ENCODE measurements at places on chromosomes 11 and 22.
A peak's percentile ranks its signal among the peaks of the same experiment; 100 is the strongest.

- no peak for DNase-seq
These were observed 11.1 kb downstream of the SLC35E4 start for GRCh38 chr22:30646518-30647160.

- DNase-seq = no peak
These were observed 171.9 kb downstream of the SHANK2 start for GRCh38 chr11:71080239-71081097.

GRCh38 chr22:24376586-24376985, 50.8 kb upstream of the ADORA2A start:
- no peak for DNase-seq

- no peak for DNase-seq
These were observed 56.2 kb downstream of the CYP2R1 start for GRCh38 chr11:14835496-14836492.

GRCh38 chr11:125123947-125124617, 12.7 kb upstream of the TMEM218 start:
- DNase-seq = no peak

- DNase-seq = no peak
These were observed 101.8 kb downstream of the USP35 start for GRCh38 chr11:78290293-78291176.

- no peak for DNase-seq
These were observed 8.5 kb downstream of the APOL3 start for GRCh38 chr22:36152088-36152487.

GRCh38 chr11:94664346-94664745, 97.2 kb downstream of the PIWIL4 start:
- no peak for DNase-seq

- no peak for DNase-seq
These were observed 101.1 kb upstream of the SPON1 start for GRCh38 chr11:13861411-13861810.

- no peak for DNase-seq
These were observed 1.8 kb upstream of the CCND1 start for GRCh38 chr11:69638941-69639681.

DNA sequence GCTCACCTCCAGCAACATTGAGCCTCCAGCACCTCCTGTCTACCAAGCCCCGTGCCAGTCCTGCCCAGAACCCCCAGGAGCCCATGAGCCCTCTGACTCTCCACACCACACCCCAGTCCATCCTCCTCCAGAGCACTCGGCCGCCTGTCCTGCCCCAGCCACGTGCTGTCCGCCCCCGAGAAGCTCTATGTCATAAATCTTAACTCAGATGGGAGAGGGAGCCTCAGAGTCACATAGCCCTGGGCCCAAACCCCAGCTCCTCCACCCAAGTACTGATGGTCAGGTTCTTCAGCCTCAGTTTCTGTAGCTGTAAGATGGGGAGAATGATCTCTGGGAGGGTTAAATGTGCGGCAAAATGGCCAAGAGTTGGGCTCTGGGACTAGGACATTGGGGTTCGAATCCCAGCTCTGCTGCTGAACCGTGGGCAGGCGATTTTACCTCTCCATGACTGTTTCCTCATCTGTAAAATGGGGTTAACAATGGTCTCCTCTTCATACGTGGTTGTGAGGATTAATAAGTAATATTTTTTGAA, 27.8 kb downstream of the CYTH4 start:
- no peak for DNase-seq

GRCh38 chr22:50722716-50723428, 15.1 kb upstream of the ACR start:
- DNase-seq = no peak

DNA sequence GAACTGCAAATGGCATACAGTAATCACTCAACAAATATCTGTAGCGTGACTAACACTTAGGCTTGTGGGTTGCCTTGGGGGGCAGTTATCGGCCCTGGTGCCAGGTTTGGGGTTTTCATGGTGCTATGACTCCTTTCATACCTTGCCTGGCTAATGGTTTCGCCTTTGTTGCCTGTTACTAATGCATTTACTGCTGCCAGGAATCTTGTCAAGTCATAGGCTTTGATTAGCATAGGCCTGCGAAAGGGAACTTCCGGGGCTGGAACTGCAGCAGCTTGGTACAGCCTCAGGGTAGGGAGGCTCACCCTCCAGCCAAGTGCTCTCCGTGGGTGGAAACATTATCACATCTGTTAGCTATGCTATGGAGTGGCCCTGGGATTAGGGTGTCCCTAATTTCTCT, 13.2 kb downstream of the SLC25A18 start:
- DNase-seq = no peak

DNA sequence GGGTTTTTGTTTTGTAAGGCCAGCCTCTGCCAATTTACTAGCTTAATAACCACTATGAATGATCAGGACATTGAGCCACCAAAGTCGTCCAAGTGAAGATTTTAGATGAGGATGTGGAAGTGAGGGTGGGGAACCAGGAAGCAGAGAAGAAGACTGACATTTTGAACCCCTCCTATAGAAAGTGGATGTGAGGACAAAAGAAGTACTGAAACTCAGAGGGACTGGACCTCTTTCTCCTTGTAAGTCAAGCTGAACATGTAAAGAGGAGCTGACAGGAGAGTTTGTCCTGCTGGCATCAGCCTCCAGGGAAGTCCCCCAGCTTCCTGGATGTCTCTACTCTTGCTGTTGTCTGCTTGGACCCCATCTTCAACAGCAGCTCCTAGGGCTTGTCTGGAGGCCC, 338.2 kb upstream of the NCAM1 start:
- DNase-seq = no peak

DNA sequence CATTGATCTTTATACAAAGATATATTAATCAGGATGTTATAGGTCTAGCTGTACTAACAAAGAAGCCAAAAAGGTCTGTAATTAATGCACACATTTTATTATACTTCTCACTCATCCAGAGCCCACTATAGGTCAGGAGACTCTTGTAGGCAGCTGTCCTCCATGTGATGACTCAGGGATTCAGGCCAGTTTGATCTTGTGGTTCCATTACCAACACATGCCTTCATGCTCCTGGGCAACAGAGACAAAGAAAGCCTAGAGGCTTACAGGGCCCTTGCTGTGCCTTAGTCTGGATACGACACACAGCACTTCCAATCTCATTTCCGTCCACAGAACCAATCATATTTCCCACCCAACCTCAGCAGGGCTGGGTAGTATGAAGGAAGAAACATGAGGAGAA, 150.3 kb upstream of the NCAM1 start:
- DNase-seq = no peak

GRCh38 chr11:110883256-110883655, 171.0 kb upstream of the ARHGAP20 start:
- no peak for DNase-seq

DNA sequence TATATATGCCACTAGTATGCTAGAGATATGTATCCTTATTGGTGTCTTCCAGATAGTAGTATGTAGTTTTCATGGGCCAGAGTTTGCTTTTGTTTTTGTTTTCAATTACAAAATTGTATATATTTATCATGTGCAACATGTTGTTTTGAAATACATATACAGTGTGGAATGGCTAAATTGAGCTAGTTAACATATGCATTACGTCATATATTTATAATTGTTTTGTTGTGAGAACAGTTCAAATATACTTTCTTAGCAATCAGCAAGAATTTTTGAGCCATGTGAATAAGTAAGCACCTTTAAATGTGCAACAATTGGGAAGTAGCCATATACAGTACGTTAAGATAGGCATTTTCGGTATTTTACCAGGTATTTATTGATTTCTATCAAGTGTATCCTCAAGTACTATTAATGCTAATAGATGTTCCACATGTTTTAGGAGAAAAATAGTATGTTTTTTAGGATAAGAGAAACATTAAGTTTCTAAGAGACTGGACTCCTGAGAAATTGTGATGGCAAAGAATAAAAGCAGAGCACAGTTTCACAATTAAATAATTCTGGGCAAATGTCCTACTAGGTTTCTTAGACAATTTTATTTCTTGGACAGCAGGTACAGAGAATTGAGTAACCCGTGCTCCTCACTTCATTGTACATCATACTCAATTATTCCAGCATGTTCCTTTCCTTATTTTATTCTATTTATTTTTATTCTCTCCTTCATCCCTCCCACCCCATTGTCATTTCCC, 60.5 kb upstream of the SLC5A12 start:
- no peak for DNase-seq

GRCh38 chr11:29051935-29052334, 943.7 kb downstream of the METTL15 start:
- no peak for DNase-seq

- DNase-seq = no peak
These were observed 290.5 kb downstream of the TENM4 start for GRCh38 chr11:79150320-79150719.

DNA sequence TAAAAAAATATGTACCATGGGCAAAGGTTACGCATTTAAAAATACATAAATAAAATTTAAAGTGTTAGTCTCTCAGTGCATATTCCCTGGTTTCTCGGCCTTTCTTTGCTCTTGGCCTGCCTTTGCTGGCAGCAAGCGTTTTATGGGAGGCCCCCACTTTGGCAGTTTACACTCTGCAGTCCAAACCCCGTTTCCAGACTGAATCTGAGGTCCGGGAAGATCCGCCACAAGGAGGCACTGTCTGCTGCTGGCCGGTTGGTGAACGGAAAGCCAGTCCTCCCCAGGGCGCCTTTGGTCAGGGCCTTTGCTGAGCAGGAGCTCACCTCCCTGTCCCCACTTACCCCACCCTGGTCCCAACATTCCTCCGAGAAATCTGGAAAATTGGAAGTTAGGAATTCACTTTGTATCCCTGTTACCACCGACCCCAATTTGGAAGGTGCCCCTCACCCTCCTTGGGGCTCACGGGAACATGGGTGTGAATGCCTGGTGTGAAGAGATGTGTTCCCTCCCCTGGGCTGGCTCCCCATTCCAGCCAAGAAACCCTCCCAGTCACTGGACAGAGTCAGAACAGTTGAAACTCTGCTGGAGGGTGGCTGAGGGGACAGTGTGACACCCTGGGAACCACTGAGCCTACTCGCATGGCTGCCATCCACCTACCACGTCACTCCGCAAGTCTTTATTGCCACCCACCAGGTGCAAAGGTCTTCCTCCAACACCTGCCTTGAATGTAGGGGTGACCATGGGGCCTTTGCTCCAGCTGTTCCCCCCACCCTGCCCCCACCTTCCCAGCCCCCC, 9.4 kb upstream of the SF1 start:
- DNase-seq = peak; percentile 37

DNA sequence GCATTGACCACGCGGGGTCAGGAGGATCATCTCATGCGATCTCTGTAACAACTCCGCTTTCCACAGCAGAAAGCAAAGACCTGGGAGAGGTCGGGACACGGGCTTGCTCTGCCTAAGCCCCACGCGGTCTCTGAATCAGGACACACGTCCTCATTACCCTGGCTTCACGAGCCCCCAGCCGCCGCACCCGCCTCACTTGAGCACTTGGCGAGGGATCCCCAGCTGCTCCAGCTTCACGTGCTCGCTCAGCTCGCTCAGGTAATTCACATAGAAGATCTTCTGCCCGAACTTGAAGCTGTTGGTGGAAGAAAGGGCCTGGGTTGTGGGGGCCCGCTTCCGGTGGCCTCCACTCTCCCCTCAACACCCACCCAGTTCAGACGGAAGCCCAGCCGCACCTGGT, 19.6 kb downstream of the ARHGAP1 start:
- no peak for DNase-seq

GRCh38 chr11:15204711-15205110, 90.0 kb downstream of the INSC start:
- DNase-seq = no peak

DNA sequence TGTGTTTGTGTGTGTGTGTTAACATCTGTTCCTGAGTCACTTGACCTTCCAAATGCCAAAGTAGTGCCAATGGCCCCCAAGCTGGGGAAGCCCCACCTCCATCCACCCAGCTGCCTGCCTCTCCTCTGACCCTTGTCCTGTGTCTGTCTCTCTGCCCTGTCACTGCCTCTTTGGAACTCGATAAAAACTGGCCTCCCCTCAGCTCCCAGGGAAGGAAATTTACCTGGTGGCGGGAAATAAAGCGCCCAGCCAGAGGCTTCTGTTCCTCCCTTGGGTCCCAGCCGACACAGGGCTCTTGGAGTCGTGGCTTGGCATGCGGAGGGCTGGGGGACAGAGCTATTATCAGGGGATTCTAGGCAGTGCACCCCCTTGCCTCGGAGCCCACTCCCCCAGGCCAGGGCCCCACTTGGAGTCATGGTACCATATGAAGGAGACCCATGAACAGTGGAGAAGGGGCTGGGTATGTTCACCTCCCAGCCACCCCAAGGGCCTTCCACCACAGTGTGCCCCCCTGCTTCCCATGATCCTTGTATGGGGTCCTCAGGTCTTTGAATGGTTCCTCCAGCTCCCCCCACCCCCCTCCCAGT, 6.2 kb downstream of the KCNC1 start:
- no peak for DNase-seq

GRCh38 chr22:21942407-21943343, 10.0 kb downstream of the PPM1F start:
- no peak for DNase-seq

DNA sequence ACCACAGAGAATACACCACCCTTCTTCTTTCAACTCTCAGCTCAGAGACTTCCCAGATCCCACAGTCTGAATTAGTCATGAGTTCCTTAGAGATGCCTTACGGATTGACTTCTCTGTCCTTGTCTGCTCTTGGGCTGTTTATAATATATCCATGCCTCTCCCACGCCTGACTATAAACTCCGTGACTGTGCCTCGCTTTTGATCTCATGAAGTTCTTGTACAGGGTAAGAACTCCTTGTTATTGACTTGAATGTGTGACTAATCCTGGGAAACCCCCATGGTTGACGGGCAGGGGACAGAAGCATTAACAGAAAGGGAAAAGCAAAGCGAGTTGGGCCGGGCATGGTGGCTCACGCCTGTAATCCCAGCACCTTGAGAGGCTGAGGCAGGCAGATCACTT, 62.4 kb upstream of the POU2AF1 start:
- DNase-seq = no peak

GRCh38 chr11:73478737-73479347, 102.6 kb downstream of the RELT start:
- no peak for DNase-seq

- no peak for DNase-seq
These were observed 29.5 kb downstream of the CHEK2 start for GRCh38 chr22:28711820-28712777.

DNA sequence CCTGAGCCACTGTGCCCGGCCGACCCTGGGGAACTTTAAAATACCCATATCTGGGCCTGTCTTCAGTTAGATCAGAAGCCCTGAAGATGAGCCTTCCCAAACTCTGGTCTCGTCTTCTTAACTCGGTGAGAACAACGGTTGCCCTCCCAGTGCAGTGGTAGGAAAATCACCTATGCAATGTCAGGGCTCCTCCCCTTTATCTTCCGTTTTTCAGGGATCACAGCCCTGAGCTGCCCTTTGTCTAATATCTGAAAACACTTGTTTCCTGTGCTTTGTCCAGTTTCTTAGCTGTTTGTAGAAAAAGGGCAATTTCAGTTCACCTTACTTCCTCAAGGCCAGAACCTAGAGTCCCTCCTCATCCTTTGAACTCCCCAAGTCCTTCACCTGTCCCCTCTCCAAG, 9.4 kb downstream of the DRAP1 start:
- DNase-seq = no peak

GRCh38 chr11:33375688-33376311, 118.6 kb downstream of the HIPK3 start:
- no peak for DNase-seq

GRCh38 chr11:134412203-134413042, at the start of gene B3GAT1:
Gene B3GAT1 (minus strand): TSS chr11:134412242. CDS start chr11:134387659, 24,583 bp downstream.
- DNase-seq = no peak

GRCh38 chr22:46373921-46374662, 38.6 kb downstream of the TRMU start:
- DNase-seq = no peak

Data from activated T-helper 1 cell treated with Interleukin-2 at 50 U/mL for 16 hours (primary cell).